ENCODE measurements at places on chromosomes 5 and 9.

GRCh38 chr9:77018058-77018968, 1.1 kb upstream of the FOXB2 start:
- no peak for DNase-seq

- DNase-seq = no peak
Observed at GRCh38 chr9:95057101-95057500, 260.4 kb downstream of the FANCC start.

DNA sequence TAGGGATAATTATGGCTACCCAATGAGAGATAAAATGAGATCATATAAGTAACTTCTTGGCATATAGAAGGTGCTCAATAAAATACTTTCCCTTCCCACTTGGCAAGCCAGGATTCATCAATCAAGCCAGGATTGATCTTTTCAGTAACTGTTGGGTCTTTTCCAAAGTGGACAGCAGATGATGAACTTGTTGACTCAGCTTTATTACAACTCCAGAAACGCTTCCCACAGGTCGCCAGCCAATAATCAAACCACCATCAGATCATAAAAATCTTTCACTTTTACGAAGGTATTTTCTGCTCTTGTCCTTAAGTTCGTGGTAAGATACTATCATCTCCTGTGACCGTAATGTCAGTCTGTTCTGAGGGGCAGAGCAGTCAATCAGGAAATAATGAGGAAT, 39.8 kb upstream of the WHRN start:
- no peak for DNase-seq

- no peak for DNase-seq
Observed at GRCh38 chr5:97495301-97495700, 312.3 kb upstream of the RIOK2 start.

- no peak for DNase-seq
Observed at GRCh38 chr5:75078027-75078426, 25.7 kb upstream of the GCNT4 start.

DNA sequence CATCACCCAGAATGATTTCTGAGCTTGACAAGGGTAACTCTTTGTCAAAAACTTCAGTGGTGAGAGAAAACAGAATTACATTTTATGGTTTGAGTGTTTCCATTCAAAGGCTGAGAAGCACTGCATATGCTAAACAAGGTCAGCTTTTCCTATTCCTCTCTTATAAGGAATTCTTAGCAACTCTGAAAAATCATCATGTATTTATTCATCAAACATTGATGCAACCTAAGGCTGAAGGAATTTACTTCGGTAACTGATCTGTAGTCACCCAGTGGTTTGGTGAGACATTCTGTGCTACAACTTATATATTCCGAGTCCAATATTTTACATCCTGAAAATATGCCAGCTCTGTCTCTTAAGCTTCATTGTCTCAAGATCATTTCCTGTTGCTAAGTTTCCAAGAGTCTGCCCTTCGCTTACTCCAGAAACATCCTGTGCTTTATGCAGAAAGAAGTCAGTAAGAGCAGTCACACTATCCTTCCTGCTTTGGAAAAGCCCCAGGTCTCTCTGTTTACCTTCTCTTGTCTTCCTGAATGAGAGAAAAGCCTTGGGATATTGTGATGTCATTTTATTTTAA, 176.6 kb upstream of the TBCA start:
- no peak for DNase-seq

GRCh38 chr5:99116526-99116925, 187.7 kb upstream of the CHD1 start:
- no peak for DNase-seq

- DNase-seq = no peak
Observed at GRCh38 chr5:75441560-75441959, 69.9 kb downstream of the CERT1 start.

DNA sequence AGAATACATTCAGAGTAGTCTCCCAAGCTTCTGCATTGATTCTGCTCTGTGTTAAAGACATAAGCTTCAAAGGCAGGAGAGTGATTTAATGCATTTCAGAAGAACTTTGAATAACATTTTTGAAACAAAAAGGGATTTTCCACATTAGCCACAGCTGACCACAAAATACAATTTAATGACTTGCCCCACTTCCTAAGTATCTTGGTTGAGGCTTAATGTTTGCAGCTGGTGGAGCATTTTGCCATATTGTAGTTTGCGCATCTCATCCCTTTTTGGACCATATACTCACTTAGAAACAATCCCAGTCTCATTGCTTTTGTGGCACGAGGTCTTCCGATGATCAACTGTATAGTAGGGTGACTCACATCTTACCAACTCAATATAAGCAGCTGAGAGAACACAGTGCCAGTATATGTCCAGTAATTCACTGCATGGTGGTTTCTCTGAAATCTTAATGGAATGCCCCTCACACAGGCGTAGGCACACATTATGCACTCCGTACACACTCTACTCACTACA, 455.8 kb upstream of the PTGER4 start:
- DNase-seq = no peak

All from CD4-positive, alpha-beta T cell treated with Interleukin-17A for 4 hours (primary cell).